Type B pancreatic cell (in vitro differentiated cells): ENCODE measurements at places on chromosomes 13 and 19. TPM values are rescaled to one million over a fixed set of nuclear protein-coding genes. Genes with fewer than 3 reads are reported as not detected.

DNA sequence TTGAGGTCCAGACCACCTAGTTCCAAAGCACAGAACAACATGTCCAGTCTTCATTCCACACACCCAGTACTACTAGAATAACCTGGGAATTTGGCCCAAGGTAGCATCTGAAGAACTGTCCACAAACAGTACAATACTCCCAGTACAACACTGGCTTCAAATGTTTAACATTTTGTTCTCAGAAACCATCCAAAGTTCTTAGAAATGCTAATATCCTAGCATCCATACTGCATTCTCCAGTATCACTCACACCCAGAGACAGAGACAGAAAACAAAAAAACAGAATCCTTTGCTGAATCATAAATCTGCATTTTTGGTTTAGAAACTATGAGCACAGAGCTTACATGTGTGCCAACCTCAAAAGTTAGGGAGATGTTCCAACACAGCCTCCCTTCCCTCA lies 490.8 kb downstream of the FOXO1 start:
- DNase-seq, result no peak
- no peaks in the 10 kb centered on the region for H3K36me3 ChIP-seq
- H3K27ac ChIP-seq, result no peak overlapping the region
- H3K4me1 ChIP-seq, result peaks cover 12% of the 10 kb centered on the region
- H3K4me3 ChIP-seq, result no peak overlapping the region

- peaks cover 5% of the 10 kb centered on the region for H3K4me1 ChIP-seq
- no peaks in the 10 kb centered on the region for H3K27me3 ChIP-seq
- H3K36me3 ChIP-seq, result no peaks in the 10 kb centered on the region
- H3K27ac ChIP-seq, result no peak overlapping the region
- no peak for DNase-seq
These were observed 8.7 kb upstream of the ZBTB7A start for GRCh38 chr19:4075373-4075772.

DNA sequence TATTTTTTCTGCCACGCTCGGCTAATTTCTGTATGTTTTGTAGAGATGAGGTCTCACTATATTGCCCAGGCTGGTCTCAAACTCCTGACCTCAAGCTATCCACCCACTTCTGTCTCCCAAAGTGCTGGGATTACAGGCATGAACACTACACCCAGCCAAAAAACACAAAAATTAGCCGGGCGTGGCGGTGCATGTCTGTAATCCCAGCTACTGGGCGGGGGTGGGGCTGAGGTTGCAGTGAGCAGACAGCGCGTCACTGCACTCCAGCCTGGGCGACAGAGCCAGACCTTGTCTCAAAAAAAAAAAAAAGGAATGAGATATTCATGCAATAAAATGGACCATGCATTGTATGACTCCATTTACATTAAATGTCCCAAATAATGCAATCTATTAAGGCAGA lies 32.2 kb downstream of the VASP start:
- H3K36me3 ChIP-seq, result no peaks in the 10 kb centered on the region
- no peak overlapping the region for H3K4me3 ChIP-seq
- no peak overlapping the region for H3K27ac ChIP-seq
- H3K27me3 ChIP-seq, result no peaks in the 10 kb centered on the region
- no peak for DNase-seq

GRCh38 chr13:20348018-20348417 lies 115.9 kb upstream of the GJB6 start:
- no peak overlapping the region for H3K4me3 ChIP-seq
- H3K4me1 ChIP-seq, result peaks cover 5% of the 10 kb centered on the region
- H3K36me3 ChIP-seq, result no peaks in the 10 kb centered on the region
- no peak for DNase-seq
- H3K27me3 ChIP-seq, result no peaks in the 10 kb centered on the region
- no peak overlapping the region for H3K27ac ChIP-seq

- peak overlapping the region; percentile 61 for H3K27ac ChIP-seq
- H3K36me3 ChIP-seq, result no peaks in the 10 kb centered on the region
- peaks cover 14% of the 10 kb centered on the region for H3K4me1 ChIP-seq
- H3K27me3 ChIP-seq, result peaks cover 18% of the 10 kb centered on the region
- no peak overlapping the region for H3K4me3 ChIP-seq
- DNase-seq, result peak; percentile 66
These were observed 2.2 kb downstream of the FFAR1 start for GRCh38 chr19:35349614-35350521.

GRCh38 chr13:99339736-99340397 lies 32.7 kb upstream of the GPR183 start:
- H3K27ac ChIP-seq, result no peak overlapping the region
- H3K4me3 ChIP-seq, result no peak overlapping the region
- no peak for DNase-seq
- no peaks in the 10 kb centered on the region for H3K27me3 ChIP-seq
- peaks cover 6% of the 10 kb centered on the region for H3K4me1 ChIP-seq

DNA sequence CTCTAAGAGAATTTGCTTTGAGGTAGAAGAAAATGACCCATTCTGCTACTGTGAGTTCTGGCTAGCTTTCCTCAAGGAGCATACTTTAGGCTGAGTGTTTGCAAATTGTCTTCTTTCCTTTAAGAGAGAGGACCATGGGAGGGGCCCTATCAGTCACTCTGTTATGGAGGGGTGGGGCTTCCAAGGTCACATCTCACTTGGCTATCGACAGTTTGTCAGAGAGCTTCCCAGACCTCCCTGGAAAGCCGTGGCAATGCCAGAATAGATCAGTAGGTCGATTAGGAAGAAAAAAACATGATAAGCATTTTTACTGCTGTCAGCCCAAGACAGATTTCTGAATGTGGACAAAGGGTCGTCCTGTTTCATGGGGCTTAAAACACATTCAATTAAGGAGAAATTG lies 93.3 kb downstream of the OXGR1 start:
- no peak overlapping the region for H3K4me3 ChIP-seq
- DNase-seq, result no peak
- H3K4me1 ChIP-seq, result peaks cover 11% of the 10 kb centered on the region
- H3K27ac ChIP-seq, result no peak overlapping the region
- H3K36me3 ChIP-seq, result no peaks in the 10 kb centered on the region

GRCh38 chr13:111278743-111279652 lies 41.4 kb upstream of the TEX29 start:
- DNase-seq, result no peak
- no peak overlapping the region for H3K4me3 ChIP-seq
- no peak overlapping the region for H3K27ac ChIP-seq
- peaks cover 32% of the 10 kb centered on the region for H3K36me3 ChIP-seq
- H3K4me1 ChIP-seq, result no peaks in the 10 kb centered on the region

- no peak overlapping the region for H3K4me3 ChIP-seq
- H3K27ac ChIP-seq, result peak overlapping the region; percentile 36
- DNase-seq, result no peak
- peaks cover 7% of the 10 kb centered on the region for H3K4me1 ChIP-seq
- peaks cover 23% of the 10 kb centered on the region for H3K36me3 ChIP-seq
These were observed 101.0 kb downstream of the PAN3 start for GRCh38 chr13:28239374-28239773.

GRCh38 chr19:46759206-46759605 lies 13.0 kb upstream of the STRN4 start:
- H3K36me3 ChIP-seq, result no peaks in the 10 kb centered on the region
- DNase-seq, result no peak
- peaks cover 7% of the 10 kb centered on the region for H3K4me1 ChIP-seq
- H3K27me3 ChIP-seq, result no peaks in the 10 kb centered on the region
- no peak overlapping the region for H3K27ac ChIP-seq
- H3K4me3 ChIP-seq, result no peak overlapping the region

DNA sequence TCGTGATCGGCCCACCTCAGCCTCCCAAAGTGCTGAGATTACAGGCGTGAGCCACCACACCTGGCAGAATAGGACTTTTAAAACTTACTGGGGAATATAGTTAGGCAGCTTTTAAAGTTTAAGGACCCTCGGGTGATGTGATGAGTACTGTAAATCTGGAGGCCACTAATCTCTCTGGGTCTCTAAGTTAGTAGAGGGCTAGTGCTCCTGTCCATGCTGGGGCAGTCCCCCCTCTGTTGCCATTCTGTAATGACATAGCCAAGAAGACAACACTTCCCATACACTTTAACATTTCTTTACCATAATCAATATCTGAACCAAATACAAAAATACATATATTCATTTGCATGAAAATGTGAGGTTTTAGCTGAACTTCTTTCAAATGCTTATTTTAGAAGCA lies 65.7 kb downstream of the IPO5 start:
- H3K4me1 ChIP-seq, result no peaks in the 10 kb centered on the region
- DNase-seq, result no peak
- H3K36me3 ChIP-seq, result peaks cover 34% of the 10 kb centered on the region
- H3K27me3 ChIP-seq, result no peaks in the 10 kb centered on the region
- no peak overlapping the region for H3K27ac ChIP-seq

DNA sequence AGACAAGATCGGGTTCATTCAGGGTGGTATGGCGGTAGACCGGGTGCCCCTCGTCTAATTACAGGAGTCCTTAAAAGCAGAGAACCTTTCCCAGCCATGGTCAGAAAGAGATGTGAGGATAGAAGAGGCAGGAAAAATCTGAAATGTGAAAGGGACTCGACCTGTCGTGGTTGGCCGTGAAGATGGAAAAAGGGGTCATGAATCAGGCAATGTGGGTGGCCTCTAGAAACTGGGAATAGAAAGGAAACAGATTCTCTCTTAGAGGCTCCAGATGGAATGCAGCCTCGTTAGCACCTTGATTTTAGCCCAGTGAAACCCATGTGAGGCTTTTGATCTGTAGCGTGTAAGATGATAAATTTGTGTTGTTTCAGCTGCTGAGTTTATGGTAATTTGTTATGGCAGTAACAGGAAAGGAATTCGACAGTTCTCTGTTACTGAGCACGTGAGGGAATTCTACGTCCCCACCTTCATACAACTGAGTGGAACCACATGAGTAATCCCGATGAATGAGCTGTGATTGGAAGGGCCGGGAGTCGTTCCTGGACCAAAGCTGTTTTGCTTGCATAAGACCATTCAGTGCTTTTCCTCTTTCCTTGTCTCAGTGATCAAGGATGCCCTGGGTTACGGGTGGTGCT lies 11.0 kb upstream of the CA11 start:
- no peaks in the 10 kb centered on the region for H3K27me3 ChIP-seq
- peak overlapping the region; percentile 36 for H3K27ac ChIP-seq
- H3K4me3 ChIP-seq, result no peak overlapping the region
- no peak for DNase-seq

DNA sequence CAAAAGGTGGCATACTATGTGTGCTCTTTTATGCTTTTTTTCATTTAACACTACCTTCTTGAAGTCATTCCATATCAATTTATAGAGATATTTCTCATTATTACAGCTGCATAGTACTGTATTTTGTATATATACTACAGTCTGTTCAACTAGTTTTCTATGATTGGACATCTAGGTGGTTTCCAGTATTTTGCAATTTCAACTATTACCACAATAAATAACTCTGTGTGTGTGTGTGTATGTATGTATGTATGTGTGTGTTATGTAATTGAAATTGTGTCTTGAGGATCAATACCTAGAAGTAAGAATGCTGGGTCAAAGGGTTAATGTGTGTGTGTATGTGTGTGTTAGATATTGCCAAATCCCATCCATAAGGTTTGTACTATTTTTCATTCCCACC lies 7.0 kb downstream of the LPAR6 start:
- no peak overlapping the region for H3K27ac ChIP-seq
- no peak overlapping the region for H3K4me3 ChIP-seq
- H3K27me3 ChIP-seq, result no peaks in the 10 kb centered on the region
- H3K36me3 ChIP-seq, result peaks cover 7% of the 10 kb centered on the region

DNA sequence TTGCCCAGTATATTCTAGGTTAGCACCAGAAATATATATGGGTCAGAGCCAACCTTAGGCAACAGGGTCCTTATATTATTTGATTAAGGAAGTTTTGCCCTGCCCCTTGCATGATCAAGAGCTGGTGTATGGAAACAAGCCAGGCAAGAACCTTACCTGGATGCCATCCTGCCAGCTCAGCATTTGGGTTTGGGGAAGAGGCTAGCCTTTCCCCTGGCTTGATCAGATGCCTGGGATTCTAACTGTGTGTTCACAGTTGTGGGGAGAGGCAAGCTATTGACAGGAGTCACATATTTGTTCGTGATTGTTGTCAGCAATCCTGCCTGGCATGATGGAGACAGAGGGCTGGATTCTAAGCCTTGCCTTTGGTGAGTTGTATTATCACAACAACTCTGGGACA lies 260.0 kb upstream of the DACH1 start:
- no peaks in the 10 kb centered on the region for H3K36me3 ChIP-seq
- H3K27ac ChIP-seq, result no peak overlapping the region
- DNase-seq, result no peak
- no peaks in the 10 kb centered on the region for H3K4me1 ChIP-seq
- H3K27me3 ChIP-seq, result no peaks in the 10 kb centered on the region

- H3K27ac ChIP-seq, result peak overlapping the region; percentile 35
- peaks cover 4% of the 10 kb centered on the region for H3K36me3 ChIP-seq
- no peak for DNase-seq
- H3K27me3 ChIP-seq, result peaks cover 16% of the 10 kb centered on the region
- H3K4me3 ChIP-seq, result no peak overlapping the region
These were observed 170.3 kb downstream of the PTPRS start for GRCh38 chr19:5170329-5170745.

GRCh38 chr19:51158474-51159129 lies 16.5 kb downstream of the SIGLEC7 start:
- H3K36me3 ChIP-seq, result no peaks in the 10 kb centered on the region
- H3K4me1 ChIP-seq, result no peaks in the 10 kb centered on the region
- no peak for DNase-seq
- H3K27ac ChIP-seq, result no peak overlapping the region
- no peak overlapping the region for H3K4me3 ChIP-seq
- peaks cover 9% of the 10 kb centered on the region for H3K27me3 ChIP-seq

UNC13A gene
- 4.3 and 6.2 TPM in 2 replicates for total RNA-seq

GIPR gene
- 8.0 and 9.1 TPM in 2 replicates for total RNA-seq

DDX39A gene
- total RNA-seq, result 71.9 and 84.3 TPM in 2 replicates

RAB3D gene
- total RNA-seq, result 45.3 and 77.5 TPM in 2 replicates

CPT1C gene
- total RNA-seq, result 7.8 and 65.0 TPM in 2 replicates

SCN1B gene
- 0.88 and 1.1 TPM in 2 replicates for total RNA-seq

ZNF136 gene
- total RNA-seq, result 14.1 and 21.0 TPM in 2 replicates
